ENCODE measurements at places on chromosomes 1 and 21.

- DNase-seq: no peak
These were observed 193.1 kb upstream of the UBE2U start for GRCh38 chr1:64010316-64010715.

DNA sequence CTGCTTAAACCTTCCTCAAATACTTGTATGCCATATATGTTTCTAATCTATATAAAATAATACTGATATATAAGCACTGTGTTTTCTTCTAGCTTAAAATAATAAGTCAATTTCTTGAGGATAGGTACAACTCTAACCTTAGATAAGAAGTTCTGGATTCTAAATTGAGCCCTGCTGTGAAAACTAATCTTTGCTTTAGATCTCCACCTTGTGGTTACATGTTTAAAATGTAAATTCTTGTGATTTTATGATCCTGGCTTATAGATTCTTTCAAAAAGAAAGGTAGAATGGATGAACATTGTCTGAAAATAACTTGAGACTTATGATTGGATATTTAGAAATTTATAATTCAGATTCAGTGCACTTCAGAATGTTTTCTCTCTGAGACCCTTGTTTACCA, 38.9 kb upstream of the HMCN1 start:
- no peak for DNase-seq

DNA sequence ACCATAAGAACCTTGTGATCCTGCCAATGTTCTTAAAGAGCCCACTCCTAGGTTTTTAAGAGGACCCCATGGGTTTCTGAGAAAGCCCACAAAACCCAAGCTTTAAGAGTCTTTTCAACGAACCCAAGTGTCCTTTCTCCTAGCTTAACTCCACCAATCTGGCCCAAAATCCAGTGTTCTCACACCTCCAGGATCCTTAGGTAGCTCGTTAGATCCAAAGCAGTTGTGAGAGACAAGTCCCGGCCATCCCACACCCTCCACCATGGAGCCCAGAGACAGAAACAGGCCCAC, 1.7 kb downstream of the DENND4B start:
- no peak for DNase-seq

DNA sequence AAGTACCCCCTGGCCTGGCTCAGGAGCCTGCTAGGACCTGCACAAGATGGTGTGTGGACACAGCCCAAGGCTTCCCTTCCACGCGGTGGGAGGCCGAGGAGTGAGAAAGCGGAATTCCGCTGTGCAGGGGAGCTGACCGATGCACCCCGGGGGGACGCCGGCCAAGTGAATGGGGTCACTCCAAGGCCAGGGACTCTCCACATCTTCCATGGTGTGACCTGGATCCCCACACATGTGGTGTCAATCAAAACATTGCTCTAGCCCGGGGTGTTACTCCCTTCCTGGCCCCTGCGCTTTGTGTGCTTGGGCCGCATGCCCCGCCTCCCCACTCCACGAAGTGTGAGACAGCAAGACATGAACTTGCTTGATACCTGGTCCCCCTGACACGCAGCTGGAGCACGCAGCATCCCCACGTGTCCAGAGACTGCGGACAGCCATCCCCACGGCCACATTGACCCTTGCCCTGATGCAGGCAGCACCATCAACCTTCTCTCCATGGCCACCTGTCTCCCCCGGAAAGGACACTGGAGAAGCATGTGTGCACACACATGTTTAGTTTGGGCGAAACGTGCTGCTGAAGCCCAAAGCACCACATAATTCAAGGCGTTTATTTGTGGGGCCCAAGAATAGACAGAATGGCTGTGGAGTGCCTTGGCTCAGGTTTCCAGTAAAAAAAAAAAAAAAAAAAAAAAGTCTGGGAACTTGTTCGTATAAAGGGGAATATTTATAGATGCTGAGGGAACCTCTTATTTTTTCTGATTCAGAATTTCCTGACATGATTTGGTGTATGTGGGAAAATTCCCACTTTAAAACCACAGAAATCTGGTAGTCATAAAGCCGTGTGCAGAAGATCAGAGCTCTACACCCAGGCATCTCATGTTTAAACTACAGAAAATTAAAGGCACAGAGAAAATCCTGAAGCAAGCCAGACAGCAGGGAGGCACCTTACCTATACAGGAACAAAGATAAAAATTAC, 171.7 kb downstream of the HUNK start:
- no peak for DNase-seq
